Upper lobe of right lung (tissue), 1 donor: ENCODE measurements at places on chromosomes 12 and 14. TPM values are rescaled to one million over a fixed set of nuclear protein-coding genes. Genes with fewer than 3 reads are reported as not detected.
A peak's percentile ranks its signal among the peaks of the same experiment; 100 is the strongest.

DNA sequence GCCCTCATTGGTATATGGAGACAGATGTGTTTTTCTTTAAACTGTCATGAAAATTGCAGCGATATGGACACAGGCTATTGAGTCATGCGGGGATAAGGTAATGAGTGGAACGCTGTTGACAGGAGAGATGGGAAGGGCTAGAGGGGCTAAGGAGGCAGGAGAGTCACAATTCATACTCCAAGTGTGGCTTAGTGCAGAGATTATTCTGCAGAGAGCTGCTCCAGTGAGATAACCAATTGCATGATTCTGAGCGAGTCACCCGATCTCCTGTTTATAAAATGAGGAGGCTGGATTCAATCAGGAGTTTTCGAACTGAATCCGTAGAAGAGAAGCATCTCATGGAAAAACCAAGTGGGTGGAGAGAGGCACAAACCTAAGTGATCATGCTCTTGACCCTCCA, 106.4 kb upstream of the PLEKHG7 start:
- no peaks in the 10 kb centered on the region for H3K36me3 ChIP-seq
- no peaks in the 10 kb centered on the region for H3K27me3 ChIP-seq
- H3K4me1 ChIP-seq, result peaks cover 16% of the 10 kb centered on the region
- no peak overlapping the region for H3K27ac ChIP-seq

- H3K27me3 ChIP-seq, result no peaks in the 10 kb centered on the region
- H3K4me1 ChIP-seq, result peaks cover 15% of the 10 kb centered on the region
- H3K4me3 ChIP-seq, result peak overlapping the region; percentile 73
- DNase-seq, result no peak
Observed at GRCh38 chr12:92142251-92142926, 3.3 kb downstream of the BTG1 start.

DNA sequence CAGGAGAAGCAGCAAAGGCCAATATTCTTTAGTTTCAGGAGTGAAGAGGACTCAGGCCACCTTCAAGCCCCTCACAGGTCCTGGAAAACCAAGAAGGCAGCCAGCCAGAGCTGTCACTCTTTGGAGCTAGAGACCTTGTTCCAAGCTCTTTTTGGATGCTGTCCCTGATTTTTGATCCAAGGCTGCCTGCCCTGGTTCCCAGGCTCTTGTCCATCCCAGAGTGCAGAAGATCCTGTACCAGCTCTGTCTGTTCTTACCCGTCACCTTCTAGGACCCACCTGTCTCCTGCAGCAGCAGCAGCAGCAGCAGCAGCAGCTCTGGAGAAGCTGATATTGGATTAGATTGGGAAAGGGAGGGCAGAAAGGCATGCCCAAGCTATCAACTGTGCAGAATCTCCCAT, 157.1 kb upstream of the NEDD1 start:
- no peaks in the 10 kb centered on the region for H3K36me3 ChIP-seq
- no peaks in the 10 kb centered on the region for H3K4me1 ChIP-seq
- no peaks in the 10 kb centered on the region for H3K27me3 ChIP-seq
- H3K4me3 ChIP-seq, result no peak overlapping the region
- H3K27ac ChIP-seq, result no peak overlapping the region

GRCh38 chr12:94418517-94418916, 41.1 kb downstream of the CEP83 start:
- no peaks in the 10 kb centered on the region for H3K36me3 ChIP-seq
- H3K27ac ChIP-seq, result no peak overlapping the region
- no peaks in the 10 kb centered on the region for H3K27me3 ChIP-seq
- DNase-seq, result no peak
- H3K4me3 ChIP-seq, result no peak overlapping the region
- H3K4me1 ChIP-seq, result no peaks in the 10 kb centered on the region

DNA sequence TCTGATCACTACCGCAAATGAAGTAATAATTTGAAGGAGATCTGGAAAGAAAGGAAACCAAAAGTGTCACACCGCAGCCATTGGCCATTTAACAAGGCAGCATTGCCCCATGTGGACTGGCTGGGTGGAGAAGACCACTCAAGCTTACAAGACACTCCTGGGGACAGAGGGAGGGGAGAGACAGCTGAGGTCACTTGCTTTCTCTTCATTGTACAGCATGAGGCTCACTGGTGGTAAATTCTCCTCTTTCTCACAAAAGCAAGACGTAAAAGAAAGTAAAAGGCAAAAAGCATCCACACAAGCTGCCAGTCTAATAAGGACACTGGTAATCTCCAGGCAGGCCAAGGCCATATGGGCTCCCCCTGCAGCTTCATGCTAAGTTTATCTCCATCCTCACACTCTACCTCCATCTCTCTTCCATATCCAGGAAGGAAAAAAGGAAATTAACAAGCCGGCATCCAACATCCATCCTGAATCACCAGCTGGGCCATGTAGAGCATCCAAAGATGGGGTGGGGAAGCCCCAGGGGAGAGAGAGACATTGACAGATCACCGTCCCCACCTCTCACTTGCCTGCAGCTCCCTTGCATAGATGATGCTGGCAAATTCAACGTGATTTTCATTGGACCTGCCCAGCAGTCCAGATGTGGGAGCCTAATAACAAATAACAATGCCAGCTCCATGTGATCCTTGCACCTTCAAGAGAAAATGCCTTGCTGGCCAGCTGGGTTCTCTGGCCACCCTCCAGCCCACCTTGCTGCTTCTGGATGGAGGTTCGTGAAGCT, 100.6 kb downstream of the DPF3 start:
- no peak overlapping the region for H3K4me3 ChIP-seq
- no peaks in the 10 kb centered on the region for H3K36me3 ChIP-seq
- no peak for DNase-seq
- H3K27ac ChIP-seq, result no peak overlapping the region

GRCh38 chr12:22876262-22876661, 251.3 kb downstream of the ETNK1 start:
- no peaks in the 10 kb centered on the region for H3K27me3 ChIP-seq
- no peak for DNase-seq
- no peaks in the 10 kb centered on the region for H3K4me1 ChIP-seq
- H3K36me3 ChIP-seq, result no peaks in the 10 kb centered on the region
- H3K27ac ChIP-seq, result no peak overlapping the region

ENDOU gene
- total RNA-seq, result 0.32 TPM

- no peaks in the 10 kb centered on the region for H3K36me3 ChIP-seq
- no peak overlapping the region for H3K27ac ChIP-seq
Observed at GRCh38 chr14:70317969-70318634, 41.4 kb downstream of the COX16 start.

GRCh38 chr12:121590476-121591143, 9.8 kb upstream of the KDM2B start:
- no peaks in the 10 kb centered on the region for H3K27me3 ChIP-seq
- peak overlapping the region; percentile 74 for H3K27ac ChIP-seq
- peak overlapping the region; percentile 48 for H3K4me3 ChIP-seq
- peaks cover 10% of the 10 kb centered on the region for H3K4me1 ChIP-seq
- H3K36me3 ChIP-seq, result no peaks in the 10 kb centered on the region

MAP1LC3B2 gene
- not detected for total RNA-seq

DNA sequence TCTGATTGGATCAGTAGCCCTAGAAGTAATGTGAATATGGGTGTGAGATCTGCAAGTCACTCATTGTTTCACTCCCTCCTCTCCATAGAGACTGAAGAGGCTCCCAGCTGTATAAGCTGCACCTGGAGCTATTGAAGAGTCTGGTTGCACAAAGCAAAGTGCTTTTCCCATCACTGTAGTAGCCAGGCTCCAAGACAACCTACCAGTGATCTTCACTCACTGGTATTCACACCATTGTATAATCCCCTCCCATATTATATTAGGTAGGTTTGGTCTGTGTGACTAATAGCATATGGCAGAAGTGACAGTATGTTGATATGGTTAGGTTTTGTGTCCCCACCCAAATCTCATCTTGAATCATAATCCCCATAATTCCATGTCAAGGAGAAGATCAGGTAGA, 64.4 kb downstream of the ZFC3H1 start:
- H3K27me3 ChIP-seq, result peaks cover 9% of the 10 kb centered on the region
- H3K4me1 ChIP-seq, result no peaks in the 10 kb centered on the region
- no peaks in the 10 kb centered on the region for H3K36me3 ChIP-seq
- H3K27ac ChIP-seq, result no peak overlapping the region

DNA sequence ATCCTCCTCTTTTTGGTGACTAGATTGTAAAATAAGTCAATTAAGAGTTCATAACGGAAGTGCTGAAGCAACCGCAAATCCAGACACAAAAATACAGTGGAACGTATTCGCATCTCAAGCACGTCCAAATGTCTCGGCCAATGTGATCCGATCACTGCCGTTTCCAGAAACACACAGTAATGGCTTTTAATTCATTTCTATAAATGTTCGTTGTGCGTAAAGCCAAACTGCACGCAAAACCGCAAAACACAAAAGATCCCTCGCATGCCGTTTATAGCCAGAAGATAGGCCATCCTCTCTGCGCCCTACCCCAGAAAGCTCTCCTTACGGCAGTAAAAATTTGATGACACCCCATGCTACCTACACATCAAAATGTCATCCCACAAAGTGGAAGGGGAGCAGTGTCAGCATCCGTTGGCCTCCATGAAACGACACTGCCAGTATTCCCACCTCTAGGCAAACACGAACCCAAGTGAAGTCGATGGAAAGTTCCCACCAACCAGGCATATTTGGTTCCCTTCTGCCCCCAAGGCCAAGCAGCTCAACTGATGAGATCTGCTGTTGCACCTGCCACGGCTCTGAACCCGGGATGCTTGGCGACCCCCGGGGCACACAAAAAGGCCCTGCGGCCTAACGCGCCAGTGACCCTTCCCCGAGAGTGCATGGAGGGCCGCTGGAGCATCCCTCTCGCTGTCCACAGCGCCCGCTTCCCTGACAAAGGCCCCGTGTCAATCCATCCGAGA, 1.4 kb downstream of the HECTD4 start:
- peak overlapping the region; percentile 85 for H3K4me3 ChIP-seq
- H3K36me3 ChIP-seq, result no peaks in the 10 kb centered on the region
- peaks cover 9% of the 10 kb centered on the region for H3K4me1 ChIP-seq
- no peak for DNase-seq
- no peaks in the 10 kb centered on the region for H3K27me3 ChIP-seq

SLC7A7 gene
- 84.4 TPM for total RNA-seq

GRCh38 chr14:68297876-68298468, 478.4 kb downstream of the RAD51B start:
- H3K36me3 ChIP-seq, result no peaks in the 10 kb centered on the region
- no peak for DNase-seq
- H3K27me3 ChIP-seq, result no peaks in the 10 kb centered on the region

DNA sequence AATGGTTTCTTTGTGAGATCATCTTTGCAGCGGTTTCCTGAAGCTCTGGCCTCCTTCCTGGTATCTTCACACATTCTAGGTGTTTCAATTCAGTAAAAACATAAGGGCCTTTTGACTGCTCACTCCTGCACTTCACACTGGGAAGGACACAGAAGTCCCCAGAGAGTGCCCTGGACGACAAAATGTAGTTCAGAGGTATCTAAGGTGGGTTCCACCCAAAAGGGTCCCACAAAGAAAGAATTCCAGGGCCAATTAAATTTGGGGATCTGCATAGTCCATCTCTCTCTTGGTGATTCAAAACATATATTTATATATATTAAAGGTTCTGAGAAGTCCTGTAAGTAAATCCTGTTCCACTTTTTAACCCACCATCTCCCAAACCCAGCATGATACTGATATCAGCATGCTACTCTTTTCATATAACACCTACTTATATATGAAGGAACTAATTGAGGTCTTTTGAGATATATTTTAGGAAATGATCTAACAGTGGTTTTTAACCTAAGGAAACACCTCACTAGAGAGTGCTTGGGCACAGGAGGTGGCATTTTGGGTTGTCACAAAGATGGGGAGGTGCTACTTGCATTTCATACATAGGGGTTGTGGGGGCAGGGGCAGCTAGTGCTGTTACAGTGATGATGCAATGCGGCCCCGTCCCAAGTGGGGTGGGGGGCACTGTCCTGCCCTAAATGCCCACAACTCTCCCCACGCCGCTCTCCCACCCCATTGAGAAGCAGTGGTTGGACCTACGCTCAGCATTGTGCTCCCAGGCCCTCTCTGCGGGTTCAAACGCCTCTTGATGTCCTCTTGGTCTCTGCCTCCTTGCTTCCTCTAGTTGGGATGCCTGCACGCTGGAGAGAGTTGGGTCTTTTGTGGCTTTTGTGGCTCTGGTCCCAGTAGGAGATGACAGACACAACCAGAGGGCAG, 109.4 kb downstream of the ARF6 start:
- no peaks in the 10 kb centered on the region for H3K36me3 ChIP-seq
- H3K4me1 ChIP-seq, result peaks cover 45% of the 10 kb centered on the region
- DNase-seq, result no peak
- H3K27me3 ChIP-seq, result no peaks in the 10 kb centered on the region
- peak overlapping the region; percentile 93 for H3K27ac ChIP-seq

DNA sequence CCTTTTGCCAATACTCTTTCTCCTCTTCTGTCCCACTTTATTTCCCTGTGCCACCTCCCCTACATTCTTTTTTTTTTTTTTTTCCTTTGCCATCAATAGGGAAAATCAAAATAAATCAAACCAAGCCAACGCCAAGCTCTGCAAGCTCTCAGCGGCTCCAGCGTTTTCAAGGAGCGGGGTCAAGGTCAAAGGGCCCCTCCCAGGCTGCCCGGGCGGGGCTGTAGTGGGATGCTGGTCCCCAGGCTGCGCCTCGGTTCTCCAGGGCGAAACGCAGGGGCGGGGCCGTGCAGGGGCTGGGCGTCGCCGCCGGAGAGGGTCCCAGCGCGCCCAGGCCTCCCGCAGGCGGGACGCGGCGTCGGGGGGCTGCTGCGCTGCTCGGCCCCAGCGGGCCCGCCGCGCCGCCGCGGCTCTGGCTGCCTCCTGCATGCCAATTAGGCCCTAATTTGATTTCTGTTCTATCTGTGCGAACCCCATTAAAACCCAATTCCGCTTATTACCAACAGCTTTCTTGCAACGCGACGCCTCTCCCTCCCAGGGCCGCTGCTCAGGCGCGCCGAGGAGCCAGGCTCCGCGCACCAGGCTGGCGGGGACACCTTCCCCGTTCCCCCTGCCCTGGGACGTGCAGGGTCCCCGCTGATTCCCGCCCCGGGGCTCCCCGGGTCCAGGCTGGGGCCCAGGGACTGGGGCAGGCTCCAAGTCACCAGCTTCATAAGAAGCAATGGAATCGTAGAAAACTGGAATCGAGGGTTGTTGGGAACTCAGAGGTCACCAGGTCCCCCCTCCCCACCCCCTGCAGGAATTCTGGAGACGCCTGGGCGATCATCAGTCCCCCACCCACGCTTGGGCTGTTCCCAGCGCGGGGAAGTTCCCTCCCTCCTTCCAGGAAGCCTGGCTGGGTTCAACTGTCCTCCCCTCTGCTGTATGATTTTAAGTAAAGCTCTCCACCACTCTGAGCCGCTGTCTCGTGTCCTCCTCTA, 50.7 kb upstream of the MAP1LC3B2 start:
- DNase-seq, result peak; percentile 73
- no peaks in the 10 kb centered on the region for H3K36me3 ChIP-seq
- no peaks in the 10 kb centered on the region for H3K27me3 ChIP-seq
- H3K4me3 ChIP-seq, result peak overlapping the region; percentile 45
- peak overlapping the region; percentile 42 for H3K27ac ChIP-seq

RASSF9 gene
- total RNA-seq, result 7.9 TPM

DNA sequence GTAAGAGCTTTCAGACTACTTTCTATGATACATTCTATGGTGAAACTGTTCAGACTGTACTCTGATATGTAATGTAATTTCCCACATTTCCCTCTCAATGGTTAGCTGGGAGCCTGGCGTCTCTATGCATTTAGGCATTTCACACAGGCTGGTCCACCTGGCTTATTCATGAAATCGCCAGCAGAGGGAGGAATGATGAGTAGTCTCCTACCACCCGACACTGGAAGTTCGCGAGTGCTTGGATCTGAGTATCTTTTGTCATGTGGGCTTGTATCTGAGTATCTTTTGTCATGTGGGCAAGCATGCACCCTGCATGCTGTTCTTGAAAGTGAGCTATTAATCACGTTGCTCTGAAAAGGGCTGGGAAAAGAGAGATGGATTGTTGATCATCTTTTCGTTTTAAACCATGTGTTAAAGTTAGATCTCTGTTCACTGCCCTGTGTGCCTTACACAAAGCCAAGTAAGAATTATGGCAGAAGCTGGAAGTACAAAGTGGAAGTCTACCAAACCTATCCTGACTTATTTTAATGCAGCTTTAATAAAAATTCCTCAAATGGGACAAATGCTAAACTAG, 235.0 kb downstream of the ATP23 start:
- H3K27ac ChIP-seq, result no peak overlapping the region
- H3K4me1 ChIP-seq, result no peaks in the 10 kb centered on the region
- no peak overlapping the region for H3K4me3 ChIP-seq
- H3K27me3 ChIP-seq, result no peaks in the 10 kb centered on the region
- H3K36me3 ChIP-seq, result no peaks in the 10 kb centered on the region
